ENCODE measurements at places on chromosomes 16 and 17.

- DNase-seq: peak; percentile 57
These were observed 135.0 kb downstream of the COPRS start for GRCh38 chr17:31724026-31724425.

DNA sequence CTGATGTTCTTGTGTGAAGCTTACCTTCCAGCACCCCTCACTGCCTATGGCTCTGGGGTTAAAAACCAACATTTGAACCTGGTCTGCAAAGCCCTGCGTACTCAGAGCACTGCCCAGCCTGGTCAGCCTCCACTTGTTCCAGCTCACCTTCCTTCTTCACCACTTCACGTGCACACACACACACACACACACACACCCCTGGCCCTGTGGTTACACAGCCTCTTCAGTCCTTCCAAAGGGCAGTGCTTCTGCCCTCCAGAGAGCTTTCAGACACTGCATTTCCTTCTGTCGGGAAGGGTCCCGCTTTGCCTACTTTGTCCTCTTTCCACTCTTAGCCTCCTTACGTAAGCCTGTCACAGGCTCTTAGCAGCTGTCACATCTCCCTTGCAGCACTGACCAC is 9.6 kb upstream of the TMEM220 start:
- no peak for DNase-seq

GRCh38 chr17:12900474-12900873 is 111.2 kb downstream of the ARHGAP44 start:
- DNase-seq: no peak

DNA sequence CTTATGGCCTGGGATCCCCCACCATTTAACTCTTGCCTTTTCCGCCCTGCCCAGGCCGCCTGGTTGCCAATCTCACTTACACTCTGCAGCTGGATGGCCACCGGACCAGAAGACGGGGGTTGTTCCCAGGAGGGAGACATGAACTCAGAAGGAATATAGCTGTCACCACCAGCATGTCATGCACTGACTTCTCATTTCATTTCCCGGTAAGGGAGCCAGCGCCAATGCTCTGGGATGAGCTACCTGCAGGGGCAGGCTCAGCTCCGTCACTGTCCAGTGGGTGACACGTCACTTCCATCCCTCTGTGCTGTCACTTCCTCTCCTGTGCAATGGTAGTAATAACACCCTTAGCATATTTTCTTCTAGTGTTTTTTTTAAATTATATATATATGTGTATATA is 26.7 kb downstream of the ITGAL start:
- no peak for DNase-seq

DNA sequence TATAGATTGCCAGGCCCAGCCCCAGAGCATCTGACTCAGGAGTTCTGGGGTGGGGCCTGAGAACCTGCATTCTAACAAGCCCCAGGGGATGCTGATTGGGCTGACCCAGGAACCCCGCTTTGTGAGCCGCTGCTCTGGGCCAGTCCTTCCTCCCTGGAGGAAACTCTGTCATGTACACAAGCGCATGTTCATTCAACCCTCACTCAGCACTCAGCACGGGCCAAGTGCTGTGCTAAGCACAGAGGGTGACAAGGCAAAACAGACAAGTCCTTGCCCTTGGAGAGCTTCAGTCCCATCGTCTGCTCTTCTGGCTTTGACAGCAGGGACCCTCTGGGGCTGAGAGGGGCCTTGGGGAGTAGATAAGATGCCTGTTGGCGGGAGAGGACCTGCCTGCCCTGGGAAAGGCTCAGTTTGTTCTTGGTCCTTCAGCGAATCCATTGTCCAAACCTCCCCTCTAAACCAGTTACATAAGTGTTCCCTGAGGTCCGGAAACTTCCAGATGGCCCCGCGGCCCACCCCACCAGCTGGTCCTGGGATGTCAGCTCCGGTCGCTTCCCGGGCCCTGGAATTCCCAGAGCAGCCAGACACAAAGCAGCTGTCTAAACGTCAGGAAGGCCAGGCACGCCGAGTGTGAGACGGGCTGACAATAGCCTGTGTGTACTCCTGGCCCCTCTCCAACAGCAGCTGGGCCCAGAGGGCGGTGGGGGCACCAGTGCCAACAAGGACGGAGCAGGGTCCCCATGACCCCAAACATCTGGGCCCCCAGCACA is 88.8 kb downstream of the ZDHHC7 start:
- peak; percentile 13 for DNase-seq

DNA sequence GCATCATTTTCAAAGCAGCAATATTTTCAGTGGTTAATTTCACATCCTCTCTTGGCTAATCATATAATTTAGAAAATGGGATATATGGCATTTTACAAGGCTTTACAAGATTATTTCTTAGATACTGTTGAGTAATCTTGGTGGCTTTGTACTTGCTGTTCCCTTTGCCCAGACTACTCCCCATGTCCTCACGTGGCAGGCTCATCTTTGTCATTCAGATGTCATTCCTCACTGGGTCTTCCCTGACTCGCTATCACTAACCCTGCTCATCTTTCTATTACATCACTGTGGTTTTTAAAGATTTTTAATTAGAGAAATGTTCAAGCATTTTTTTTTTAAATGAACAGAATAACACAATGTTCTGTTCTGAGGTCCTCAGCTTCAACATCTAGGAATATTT is 240.0 kb upstream of the IRX5 start:
- DNase-seq: no peak
